Activated T-helper 1 cell treated with anti-CD3 and anti-CD28 coated beads, Interleukin-2, amount 50 U/mL, for 16 hours (primary cell): ENCODE measurements at places on chromosomes 1 and 21.
A peak's percentile ranks its signal among the peaks of the same experiment; 100 is the strongest.

DNA sequence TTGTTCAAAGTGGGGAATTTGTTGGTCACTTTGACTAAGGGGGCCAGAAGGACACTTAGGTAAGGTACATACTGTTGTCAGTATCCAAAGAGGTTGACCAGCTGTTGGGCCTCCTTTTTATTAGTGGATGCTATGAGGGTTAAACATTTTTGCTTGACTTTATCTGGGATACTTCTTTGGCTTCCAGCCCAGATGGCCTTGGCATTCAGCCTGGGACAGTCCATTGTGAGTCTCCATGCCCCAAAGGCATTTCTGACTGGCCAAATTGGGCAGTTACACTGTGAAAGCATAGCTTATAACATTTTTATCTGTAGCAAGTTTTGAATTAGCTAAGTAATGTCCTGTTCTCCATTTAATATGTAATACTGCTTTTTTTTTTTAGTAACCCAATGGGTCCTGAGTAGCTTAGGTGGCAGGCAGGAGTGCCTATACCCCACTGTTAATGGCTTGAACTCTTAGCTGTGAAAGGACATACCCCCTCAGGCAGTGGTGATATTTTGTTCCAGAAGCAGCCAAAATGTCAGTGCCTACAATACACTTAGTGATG is 35.4 kb upstream of the CD1D start:
- DNase-seq, result no peak

GRCh38 chr1:222042120-222042519 is 300.2 kb upstream of the DUSP10 start:
- no peak for DNase-seq

GRCh38 chr1:217602380-217602779 is 28.5 kb downstream of the GPATCH2 start:
- no peak for DNase-seq

DNA sequence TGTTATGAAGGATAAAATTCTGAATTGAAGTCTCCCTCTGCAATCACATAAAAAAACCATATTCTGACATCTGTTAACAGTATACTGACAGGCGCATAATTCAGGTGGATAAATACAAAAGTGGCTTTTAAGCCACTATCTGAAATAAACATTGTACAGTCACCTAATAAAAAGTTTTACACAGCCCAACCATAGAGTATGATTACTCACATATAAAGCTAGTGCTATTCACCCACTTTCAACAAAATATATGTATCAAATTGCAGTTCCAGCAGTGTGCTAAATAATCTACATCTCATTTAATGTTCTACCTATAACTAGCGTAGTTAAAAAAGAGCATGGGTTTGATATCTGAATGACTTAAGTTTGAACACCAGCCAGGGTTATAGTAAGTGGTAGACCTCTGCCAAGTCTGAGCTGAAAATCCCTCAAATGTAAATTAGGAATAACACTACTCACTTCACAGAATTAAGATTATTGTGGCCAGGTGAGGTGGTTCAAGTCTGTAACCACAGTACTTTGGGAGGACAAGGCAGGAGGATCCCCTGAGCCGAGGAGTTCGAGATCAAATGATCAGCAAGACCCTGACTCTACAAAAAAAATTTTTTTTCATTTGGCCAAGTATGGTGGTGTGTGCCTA is 3.9 kb downstream of the EGLN1 start:
- DNase-seq, result no peak

- DNase-seq, result no peak
These were observed 19.0 kb downstream of the YARS1 start for GRCh38 chr1:32798191-32798590.

DNA sequence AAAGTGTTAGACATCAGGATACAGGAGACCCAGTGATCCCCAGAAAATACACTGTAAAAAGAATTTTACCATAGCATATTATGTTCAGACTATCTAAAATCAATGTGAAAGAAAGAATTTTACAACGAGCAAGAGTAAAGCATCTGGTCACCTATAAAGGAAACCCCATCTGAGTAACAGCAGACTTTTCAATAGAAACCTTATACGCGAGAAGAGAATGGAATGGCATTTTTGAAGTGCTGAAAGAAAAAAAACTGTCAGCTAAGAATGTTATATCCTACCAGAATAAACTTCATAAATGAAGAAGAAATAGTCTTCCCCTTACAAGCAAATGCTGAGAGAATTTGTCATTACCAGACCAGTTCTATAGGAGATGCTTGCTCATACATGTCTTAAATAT is 532.1 kb upstream of the NR5A2 start:
- no peak for DNase-seq

DNA sequence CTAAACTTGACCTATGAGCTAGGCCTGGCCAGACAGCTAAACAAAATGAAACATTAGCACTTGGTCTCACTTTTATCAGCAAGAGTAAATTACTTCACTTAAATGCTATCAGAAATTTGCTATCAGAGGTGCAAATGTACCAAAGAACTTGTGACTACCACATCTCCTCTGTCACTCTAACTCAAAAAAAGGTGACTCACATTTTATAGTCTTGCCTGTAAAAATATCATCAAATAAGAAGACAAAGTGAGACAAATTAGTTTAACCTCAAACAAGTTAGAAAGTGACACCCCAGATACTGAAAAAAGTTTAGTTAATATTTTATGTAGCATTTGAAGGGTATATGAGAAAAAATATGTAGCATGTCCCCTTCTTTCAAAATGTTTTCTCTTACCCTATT is 76.9 kb downstream of the EPS15 start:
- no peak for DNase-seq

GRCh38 chr1:186793582-186793927 is 35.2 kb upstream of the PLA2G4A start:
- DNase-seq, result no peak

DNA sequence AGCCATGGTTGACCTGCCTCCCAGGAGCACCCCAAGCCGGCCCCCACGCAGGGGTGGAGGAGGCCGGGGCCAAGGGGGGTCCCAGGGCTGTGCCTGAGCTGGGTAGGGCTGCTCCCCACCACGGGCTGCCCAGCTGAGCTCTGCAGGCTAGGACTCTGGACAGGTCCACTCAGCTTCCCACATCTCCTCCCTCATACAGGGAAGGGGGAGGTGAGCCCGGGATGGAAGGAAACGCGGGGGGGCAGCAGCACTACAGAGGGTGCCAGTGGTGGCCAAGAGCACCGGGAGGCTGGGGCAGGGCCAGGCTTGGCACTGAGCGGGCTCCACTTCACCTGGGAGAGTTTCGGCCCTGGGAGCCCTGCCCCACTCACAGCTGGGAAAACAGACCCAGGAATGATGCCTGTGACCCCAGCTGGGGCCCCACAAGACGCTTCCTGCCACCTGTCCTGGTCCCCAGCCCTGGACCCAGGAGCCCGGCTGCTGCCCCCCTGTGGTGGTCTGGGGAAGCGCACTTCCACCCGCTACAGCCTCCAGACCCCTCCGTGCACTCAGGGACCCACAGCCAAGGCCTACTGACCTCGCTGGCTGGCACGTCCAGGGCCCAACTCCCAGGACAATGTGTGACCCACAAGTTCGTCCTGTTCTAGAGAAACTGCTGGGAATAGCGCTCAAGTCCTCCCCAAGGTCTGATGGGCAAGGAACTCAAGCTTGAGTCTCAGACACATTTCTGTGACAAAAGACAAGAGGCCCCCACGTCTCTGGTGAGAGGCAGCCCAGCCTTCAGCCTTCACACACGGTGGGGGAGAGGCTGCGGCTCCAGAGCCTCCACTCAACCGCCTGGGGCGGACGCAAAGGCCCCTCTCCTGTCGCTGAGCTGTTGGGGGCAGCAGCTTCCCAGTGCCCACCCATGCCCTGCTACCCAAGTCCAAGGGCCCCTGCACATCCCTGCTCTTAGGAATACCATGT is 3.0 kb downstream of the AURKAIP1 start:
- DNase-seq, result peak; percentile 69

DNA sequence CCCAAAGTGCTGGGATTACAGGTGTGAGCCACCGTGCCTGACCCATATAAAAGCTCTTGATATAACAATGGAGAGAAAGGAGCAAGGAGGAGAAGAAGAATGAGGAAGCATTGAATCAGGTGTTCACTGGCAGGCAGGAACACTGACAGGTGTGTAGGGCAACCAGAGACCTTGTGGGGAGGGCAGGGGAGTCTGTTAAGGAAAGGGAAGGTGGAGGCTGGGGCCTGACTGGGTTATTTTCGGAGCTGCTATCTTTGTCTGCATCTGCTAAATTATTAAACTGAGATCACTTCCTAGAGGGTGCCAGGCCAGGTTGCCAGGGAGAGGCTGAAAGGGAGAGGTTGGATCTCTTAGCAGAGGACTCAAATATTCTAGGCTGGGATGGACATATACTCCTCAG is 6.8 kb upstream of the TRNP1 start:
- no peak for DNase-seq

DNA sequence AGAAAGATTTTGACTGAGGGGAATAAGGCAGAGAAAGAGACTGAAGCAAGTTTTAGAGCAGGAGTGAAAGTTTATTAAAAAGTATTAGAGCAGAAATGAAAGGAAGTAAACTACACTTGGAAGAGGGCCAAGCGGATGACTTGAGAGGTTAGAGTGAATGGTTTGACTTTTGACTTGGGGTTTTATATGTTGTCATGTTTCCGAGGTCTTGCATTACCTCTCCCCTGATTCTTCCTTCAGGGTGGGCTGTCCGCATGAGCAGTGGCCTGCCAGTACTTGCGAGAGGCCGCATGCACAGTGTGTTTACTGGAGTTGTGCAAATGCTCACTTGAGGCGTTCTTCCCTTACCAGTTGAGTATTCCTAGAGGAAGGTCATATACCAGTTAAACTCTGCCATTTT is 13.0 kb upstream of the DENND2D start:
- DNase-seq, result no peak

- no peak for DNase-seq
These were observed 9.5 kb downstream of the ST6GALNAC5 start for GRCh38 chr1:76876655-76877395.

DNA sequence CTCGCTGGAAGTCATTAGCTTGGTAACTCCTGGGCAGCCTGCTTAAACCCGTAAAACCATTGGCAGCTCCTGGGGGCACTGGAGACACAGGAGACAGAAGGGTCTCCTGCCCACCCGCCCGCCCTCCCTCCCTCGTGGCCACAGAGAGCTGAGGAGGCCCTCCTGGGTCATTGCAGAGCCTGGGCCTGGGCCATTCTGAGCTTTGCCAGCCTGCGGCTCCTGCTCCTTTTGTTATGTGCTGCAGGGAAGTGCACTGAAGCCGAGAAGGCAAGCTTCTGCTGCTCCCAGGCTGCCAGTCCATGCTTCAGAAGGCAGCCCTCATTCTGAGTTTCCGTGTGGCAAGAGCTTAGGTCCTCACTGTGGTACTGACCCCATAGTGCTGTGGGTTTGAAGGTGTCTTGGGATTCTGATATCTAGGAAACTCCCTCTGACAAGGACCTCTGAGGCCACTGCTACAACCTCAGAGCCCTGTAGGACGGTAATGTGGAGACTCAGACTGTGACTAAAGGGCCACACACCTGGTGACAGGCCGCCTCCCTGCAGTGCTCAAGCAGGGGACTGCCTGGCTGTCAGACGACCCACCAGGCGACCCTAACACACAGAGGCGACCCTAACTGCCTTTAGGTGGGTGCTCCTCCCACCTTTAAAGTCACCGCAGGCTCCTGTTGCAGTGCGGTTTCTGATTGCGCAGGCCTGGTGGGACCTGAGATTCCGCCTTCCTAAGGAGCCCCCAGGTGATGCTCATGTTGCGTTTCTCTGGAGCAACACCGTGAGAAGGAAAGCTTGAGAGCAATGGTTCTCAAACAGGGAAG is 118.7 kb downstream of the IER5 start:
- no peak for DNase-seq

- DNase-seq, result no peak
These were observed 21.1 kb upstream of the PDE9A start for GRCh38 chr21:42632336-42632751.

DNA sequence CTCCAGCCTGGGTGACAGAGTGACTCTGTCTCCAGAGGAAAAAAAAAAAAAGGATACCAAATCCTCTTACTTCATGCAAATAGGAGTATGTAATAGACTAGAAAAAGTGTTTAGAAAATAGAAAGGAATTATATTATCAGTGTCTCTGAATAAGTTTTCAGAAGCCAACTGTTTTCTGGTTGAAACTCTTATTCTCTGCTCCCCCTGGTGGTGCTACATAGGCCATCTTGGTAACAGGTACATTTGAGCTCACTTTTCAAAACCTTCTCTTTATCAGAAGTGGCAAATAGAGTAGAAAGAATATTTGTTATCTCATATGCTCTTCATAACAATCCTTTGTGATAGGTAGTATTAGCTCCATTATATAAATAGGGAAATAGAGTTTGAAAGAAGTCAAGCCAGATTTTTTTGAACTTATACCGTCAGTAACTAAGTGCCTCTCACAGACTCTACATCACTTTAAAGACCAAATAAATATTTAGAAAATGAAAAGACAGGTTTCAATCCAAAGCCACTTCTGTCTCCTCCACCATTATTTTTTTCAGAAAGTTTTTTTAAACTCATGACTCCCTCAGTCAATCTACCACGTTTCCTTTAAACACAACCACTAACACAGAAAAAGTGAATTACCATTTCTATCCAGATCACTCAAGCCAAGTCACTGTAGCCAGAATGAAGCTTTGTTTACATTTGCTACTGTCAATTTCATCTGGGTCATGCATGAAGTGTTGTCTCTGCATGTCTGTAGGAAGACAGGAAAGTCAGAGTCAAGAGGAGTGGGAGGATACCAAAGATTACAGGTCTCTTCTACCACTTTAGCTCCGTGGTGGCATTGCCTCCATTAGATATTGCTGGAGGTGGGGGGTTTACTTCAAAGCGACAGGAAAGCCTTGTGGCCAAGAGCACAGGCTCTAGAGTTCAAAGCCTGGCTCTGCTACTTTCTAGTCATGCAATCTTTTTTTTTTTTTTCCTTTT is 45.6 kb downstream of the IL23R start:
- no peak for DNase-seq

DNA sequence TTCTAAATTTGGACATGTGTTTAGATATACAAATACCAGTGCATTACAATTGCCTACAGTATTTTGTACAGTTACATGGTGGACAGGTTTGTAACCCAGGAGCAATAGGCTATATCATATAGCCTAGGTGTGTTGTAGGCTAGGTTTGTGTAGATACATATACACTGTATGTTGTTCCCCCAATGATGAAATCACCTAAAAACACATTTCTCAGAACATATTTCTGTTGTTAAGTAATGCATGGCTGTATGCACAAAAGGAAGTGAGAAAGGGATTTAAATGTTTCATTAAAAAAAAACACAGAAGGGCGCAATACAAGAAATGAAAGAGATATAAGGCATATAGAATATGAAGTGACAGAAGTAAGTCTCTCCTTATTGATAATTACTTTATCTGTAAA is 32.0 kb downstream of the S100B start:
- DNase-seq, result no peak

GRCh38 chr1:156128654-156129597 is 14.4 kb downstream of the LMNA start:
- no peak for DNase-seq

GRCh38 chr1:228376262-228376628 is 30.4 kb downstream of the TRIM11 start:
- no peak for DNase-seq

DNA sequence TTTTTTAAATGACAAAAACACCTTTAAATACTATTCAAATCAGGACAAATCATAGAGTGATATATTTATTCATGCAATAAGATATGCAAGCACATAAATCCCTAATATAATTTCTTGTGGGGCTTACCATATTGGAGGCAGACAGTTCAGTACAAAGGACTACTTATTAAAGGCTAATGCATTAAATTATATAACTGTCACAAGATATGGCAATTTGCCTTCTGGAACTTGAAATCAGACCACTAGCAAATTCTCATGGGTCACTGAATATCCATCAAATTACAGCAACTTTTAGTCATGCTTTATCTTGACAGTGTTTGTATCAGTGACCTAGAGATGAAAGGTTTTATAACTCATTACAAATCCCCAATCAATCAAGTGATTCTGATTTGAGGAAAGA is 54.1 kb upstream of the NCAM2 start:
- DNase-seq, result no peak

- DNase-seq, result no peak
These were observed 138.6 kb downstream of the LIPI start for GRCh38 chr21:14071902-14072734.
